A549 treated with dexamethasone at 1 μM for 4 hours (cell line): ENCODE measurements at places on chromosomes 4 and X. TPM values are rescaled to one million over a fixed set of nuclear protein-coding genes. Genes with fewer than 3 reads are reported as not detected.

Gene AMTN
- 0.12 to 0.18 TPM in 2 of 5 replicates, not detected in the others for total RNA-seq

Gene ACOT9
- total RNA-seq = 86.4 to 100 TPM (median 93.1 TPM) in 5 replicates

Gene NDST4
- total RNA-seq = 0.06 TPM in 1 of 5 replicates, not detected in the others

Gene AFP
- 1.4 to 2.6 TPM (median 1.8 TPM) in 5 replicates for total RNA-seq
